Activated T-helper 2 cell treated with anti-CD3 and anti-CD28 coated beads, Interferon-gamma antibody, Interleukin-2, Interleukin-4, amounts not matched to agents 10 μg/mL and 5 μg/mL and 100 μg/mL, durations not matched to agents 14 hours and 24 hours and 36 hours (primary cell): ENCODE measurements at places on chromosomes 2 and 18. TPM values are rescaled to one million over a fixed set of nuclear protein-coding genes. Genes with fewer than 3 reads are reported as not detected.
A peak's percentile ranks its signal among the peaks of the same experiment; 100 is the strongest.

Gene PTPRN
- 1.1 and 1.6 TPM in 2 replicates for total RNA-seq

Gene OTOS
- total RNA-seq = not detected in 2 replicates

Gene TCF23
- not detected in 2 replicates for total RNA-seq

DNA sequence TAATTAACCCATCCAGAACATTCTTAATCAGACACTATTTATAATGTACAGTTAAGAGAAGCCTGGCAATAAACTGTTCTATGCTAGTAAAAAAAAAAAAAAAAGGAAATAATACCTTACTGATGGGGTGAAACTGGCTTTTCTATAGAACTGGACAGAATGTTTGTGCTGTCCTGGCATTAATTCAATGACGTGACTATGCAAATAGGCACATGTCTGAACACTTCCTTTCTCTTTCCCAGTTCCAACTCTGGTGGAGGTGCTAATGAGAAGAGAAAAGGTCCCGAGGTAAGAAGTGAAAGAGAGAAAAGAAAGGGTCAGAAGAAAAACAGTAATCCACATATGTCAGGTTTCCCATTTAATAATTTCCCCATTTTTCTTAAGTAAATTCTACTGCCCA is 508.4 kb downstream of the ZEB2 start:
- H3K36me3 ChIP-seq = peaks cover 5% of the 10 kb centered on the region
- H3K4me3 ChIP-seq = no peak overlapping the region
- DNase-seq = no peak
- H3K27ac ChIP-seq = no peak overlapping the region
- no peaks in the 10 kb centered on the region for H3K27me3 ChIP-seq

DNA sequence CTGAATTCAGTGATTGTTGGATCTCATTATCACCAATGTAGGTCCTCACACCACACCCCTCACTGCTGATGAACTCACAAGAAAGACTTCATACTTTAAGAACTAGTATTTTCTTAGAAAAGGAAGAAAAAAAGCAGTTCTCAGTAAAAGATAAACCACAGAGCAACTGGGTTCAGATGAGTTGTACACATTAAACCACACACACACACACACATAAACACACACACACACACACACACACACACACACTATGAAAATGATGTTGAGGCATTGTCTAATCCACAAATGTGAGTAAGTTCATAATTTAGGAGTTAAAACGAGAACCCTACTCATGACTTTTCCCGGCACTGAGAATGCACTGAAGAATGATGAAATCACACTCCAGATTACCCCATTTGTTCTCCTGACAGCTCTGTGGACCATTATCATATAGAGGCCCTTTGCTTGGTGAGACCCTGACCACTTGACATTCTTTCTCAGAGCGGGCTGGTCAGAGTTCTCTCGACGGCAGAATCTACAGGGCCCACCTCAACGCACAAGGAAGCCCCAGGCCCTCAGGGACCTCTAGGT is 106.2 kb downstream of the BCL2 start:
- peak overlapping the region; percentile 88 for H3K27ac ChIP-seq
- peaks cover 81% of the 10 kb centered on the region for H3K4me1 ChIP-seq
- H3K27me3 ChIP-seq = no peaks in the 10 kb centered on the region
- H3K36me3 ChIP-seq = peaks cover 74% of the 10 kb centered on the region

DNA sequence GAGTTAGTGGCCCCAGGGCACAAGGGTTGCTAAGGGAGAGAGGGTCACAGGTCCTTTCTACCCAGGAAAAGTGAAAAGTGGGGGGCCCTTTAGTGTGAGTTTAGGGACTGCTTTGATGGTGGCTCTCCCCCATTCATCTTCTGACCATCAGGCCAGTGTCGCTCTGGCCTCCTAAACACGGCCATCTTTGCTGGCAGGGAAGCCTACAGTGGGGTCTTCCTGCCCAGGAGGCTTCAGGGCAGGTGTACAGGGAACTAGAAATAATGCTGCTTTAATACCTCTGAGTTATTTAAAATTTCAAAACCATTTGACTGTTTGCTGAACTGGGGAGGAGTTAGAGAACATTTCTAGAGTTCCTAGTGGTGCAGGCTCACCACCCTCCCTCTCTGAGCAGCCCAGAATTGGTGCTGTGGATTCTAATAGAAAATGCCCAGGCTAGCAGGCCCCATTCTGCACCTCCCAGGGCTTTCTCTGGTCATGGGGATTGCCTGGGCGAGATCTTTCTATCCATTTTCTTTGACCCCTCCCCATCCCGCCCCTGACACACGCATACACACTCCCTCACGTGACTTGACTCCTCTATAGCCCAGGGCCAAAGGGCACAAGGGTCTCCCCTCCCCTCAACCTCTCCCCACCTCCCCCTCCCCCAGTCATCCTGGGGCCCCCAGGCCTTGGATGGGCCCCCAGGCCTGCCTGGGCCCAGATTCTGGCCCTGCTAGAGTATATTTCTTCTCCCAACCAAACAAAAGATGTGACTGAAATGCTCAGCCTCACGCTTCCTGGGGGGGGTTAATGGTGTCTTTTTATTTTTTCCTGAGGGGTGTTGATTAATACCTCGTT is 3.1 kb downstream of the PKDCC start:
- DNase-seq = no peak
- no peak overlapping the region for H3K27ac ChIP-seq
- H3K4me3 ChIP-seq = no peak overlapping the region
- no peaks in the 10 kb centered on the region for H3K36me3 ChIP-seq
- H3K4me1 ChIP-seq = no peaks in the 10 kb centered on the region
- H3K27me3 ChIP-seq = peaks cover 43% of the 10 kb centered on the region

DNA sequence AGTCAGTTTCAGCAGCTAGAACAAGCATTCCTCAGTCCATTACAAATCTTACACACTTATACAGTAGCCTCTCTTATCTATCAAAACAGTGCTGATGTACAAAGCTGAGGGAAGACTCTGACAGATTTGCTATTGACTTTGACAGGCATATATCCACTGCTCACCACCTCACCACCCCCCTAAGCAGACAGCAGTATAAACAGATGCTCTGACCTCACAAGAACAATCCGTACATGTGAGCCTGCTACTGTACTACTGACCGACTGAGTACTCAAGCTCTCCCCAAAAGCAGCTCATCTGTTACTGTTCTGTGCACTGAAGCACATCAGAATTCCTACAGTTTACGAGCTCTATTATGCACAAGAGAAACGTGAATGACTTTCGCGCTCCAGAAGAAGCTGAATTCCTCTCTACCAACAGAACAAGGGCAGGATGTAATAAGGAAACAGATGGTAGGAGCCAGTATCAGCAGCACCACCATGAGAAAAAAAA is 95.6 kb upstream of the PDE1A start:
- no peaks in the 10 kb centered on the region for H3K36me3 ChIP-seq
- H3K4me1 ChIP-seq = no peaks in the 10 kb centered on the region
- peaks cover 3% of the 10 kb centered on the region for H3K27me3 ChIP-seq
- H3K27ac ChIP-seq = no peak overlapping the region

- H3K4me3 ChIP-seq = no peak overlapping the region
- H3K36me3 ChIP-seq = no peaks in the 10 kb centered on the region
- no peaks in the 10 kb centered on the region for H3K4me1 ChIP-seq
- H3K27ac ChIP-seq = no peak overlapping the region
- DNase-seq = no peak
These were observed 795.1 kb upstream of the HS6ST1 start for GRCh38 chr2:129113776-129114175.

GRCh38 chr2:2569836-2570235 is 238.8 kb upstream of the MYT1L start:
- H3K4me3 ChIP-seq = no peak overlapping the region
- no peaks in the 10 kb centered on the region for H3K4me1 ChIP-seq
- DNase-seq = no peak
- H3K27ac ChIP-seq = no peak overlapping the region
- no peaks in the 10 kb centered on the region for H3K27me3 ChIP-seq

DNA sequence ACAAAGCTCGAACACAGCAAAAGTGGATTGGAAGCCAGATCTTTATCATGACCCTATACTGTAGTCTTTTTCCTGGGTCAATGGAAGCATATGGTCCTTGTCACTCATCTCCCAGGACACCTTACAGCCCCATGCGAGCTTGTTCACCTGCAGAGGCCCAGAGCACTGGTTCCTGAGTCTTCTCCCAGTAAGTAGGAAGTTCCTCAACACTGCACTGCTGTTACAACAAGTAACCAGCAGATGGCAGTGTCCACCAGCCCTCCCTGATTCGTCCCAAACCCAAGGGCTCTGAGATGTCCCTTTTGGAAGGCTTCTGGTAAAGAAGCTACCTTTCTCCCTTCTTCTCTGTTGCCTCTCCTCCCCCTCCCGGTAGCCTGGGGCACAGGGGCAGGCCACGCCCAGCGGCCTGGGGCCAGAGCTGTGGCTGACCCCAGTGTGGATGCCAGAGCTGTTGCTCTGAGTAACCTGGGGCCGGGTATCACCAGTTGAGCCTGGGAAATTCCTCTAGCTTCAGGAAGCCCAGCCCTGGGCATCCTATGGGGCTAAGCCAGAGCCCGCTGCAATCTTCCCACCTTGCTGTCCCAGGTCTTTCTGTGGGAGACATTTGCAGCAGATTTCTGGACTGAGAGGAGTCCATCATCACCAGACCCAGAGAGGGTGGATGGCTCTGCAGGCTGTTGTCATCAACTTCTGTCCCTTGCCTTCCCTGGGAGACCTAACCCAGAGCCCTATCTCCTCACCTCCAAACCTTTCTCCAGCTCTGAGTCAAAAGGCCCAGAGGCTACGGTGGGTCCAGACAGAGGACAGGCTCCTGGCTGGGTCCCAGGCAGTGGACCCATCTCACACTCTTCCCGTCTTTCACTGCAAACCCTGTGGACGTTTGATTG is 5.3 kb upstream of the GDF7 start:
- H3K27ac ChIP-seq = no peak overlapping the region
- H3K36me3 ChIP-seq = no peaks in the 10 kb centered on the region
- peaks cover 65% of the 10 kb centered on the region for H3K27me3 ChIP-seq
- DNase-seq = peak; percentile 55
- H3K4me1 ChIP-seq = no peaks in the 10 kb centered on the region

- no peaks in the 10 kb centered on the region for H3K36me3 ChIP-seq
- no peak overlapping the region for H3K27ac ChIP-seq
- H3K4me1 ChIP-seq = peaks cover 21% of the 10 kb centered on the region
- DNase-seq = no peak
- H3K4me3 ChIP-seq = no peak overlapping the region
These were observed 201.7 kb upstream of the HS6ST1 start for GRCh38 chr2:128520340-128520739.

DNA sequence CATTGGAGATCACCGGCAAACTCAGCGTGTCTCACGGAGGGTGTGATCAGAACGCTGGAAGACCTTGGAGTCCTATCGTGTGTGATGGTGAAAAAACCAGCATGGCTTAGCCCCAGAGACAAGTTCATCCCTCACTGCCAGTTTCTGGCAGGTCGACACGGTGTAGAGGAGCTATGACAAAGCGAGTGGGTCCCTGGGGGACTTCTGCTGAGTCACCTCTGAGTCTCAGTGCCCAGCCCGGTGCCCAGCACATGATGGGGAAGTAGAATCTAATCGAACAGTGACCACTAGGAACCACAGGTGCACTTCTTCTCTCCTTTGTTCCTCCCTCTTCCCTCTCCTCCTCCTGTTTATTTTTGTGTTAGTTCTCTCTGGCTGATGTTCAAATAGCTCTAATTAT is 45.9 kb upstream of the KCNF1 start:
- peaks cover 16% of the 10 kb centered on the region for H3K4me1 ChIP-seq
- no peak for DNase-seq
- H3K27me3 ChIP-seq = peaks cover 32% of the 10 kb centered on the region
- H3K36me3 ChIP-seq = no peaks in the 10 kb centered on the region
- no peak overlapping the region for H3K4me3 ChIP-seq

DNA sequence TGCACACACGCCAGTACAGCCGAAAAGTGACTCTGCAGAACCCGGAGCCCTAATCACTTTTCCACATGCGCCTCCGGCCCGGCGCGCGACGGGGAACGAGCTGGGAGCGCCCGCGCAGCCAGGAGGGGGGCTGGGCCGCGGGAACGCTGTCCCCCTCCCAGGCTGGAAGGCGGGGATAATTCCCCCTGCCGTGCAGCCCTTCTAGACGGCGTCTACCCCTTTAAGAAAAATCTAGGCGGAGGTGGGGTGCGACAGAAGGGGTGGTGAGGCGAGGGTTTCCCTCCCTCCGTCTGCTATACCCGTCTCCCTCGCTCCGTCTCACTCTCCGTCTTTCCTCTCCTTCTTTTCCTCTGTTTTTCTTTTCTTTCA is 2.4 kb downstream of the CYP26B1 start:
- H3K4me1 ChIP-seq = peaks cover 13% of the 10 kb centered on the region
- peaks cover 7% of the 10 kb centered on the region for H3K36me3 ChIP-seq
- DNase-seq = no peak
